ENCODE measurements at places on chromosomes 3 and 15. TPM values are rescaled to one million over a fixed set of nuclear protein-coding genes. Genes with fewer than 3 reads are reported as not detected.

TMEM40 gene
- not detected for total RNA-seq

DNA sequence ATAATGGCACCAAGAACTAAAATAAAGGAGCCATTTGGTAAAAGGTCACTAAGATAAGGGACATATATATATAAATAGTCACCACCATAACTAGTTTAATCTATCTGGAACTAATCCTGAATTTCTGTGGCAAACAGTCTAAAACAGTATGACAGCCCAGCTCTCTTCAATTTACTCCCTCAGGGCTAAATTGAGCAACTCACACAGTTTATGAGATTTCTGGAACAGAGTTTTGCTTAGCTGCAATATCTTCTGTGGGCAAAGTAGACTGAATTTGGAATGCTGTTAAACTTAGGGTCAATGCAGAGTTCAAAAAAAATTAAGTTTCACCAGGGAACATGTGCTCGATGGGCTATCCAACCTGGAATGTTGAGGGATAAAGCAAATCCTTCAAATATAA is 70.1 kb upstream of the VEPH1 start:
- DNase-seq: no peak

ACTR8 gene
- 39.9 TPM for total RNA-seq

DNA sequence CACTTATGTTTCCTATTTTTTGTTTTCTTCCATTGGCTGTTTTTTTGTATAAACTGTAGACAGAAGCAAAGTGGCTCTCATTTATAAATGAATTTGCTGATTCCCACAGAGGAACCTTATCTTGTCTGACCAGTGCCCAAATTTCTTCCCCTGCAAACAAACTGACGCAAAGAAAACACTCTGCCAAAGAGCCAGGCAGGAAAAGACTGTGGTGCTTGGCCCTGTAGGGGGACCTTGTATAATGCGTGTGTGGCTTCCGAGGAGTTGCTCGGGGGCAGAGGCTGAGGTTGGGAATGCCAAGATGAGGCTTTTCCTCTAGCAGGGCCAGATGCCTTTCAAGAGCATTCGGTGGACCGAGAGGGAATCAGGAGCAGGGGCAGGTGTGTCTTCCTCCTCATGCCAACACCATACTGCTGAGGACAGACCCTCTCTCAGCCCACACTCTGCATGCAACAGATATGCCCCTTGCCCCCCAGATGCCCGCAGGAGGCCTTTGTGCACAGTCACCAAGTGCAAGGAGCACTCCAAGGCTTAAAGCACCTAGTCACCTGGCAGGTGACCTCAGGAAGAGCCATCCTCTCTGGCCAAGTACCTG is 104.3 kb upstream of the ABHD17C start:
- no peak for DNase-seq

TYRO3 gene
- total RNA-seq: 1.1 TPM

CEMIP gene
- total RNA-seq: not detected
